ENCODE measurements at places on chromosomes 12 and 14.

DNA sequence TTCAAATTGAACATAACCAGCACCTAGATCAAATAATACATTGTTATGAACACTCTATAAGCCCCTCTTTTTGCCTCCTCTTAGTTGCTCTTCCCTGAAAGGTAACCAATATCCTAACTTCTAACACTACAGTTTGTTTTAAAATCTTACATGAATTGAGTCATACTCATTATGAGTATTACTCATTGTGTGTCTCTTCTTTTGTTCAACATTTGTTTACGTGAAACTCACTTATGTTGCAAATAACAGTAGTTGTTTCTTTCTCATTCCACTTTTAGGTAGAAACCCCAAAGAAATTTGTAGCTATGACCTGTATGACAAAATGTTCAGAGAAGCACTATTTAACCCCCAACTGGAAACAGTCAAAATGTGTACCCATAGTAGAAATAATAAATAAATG lies 6.6 kb downstream of the LRRC9 start:
- no peak for DNase-seq

- DNase-seq = no peak
These were observed 6.1 kb upstream of the ASIC1 start for GRCh38 chr12:50051101-50051806.

GRCh38 chr14:103719751-103720150 lies 4.1 kb downstream of the ZFYVE21 start:
- DNase-seq = no peak

DNA sequence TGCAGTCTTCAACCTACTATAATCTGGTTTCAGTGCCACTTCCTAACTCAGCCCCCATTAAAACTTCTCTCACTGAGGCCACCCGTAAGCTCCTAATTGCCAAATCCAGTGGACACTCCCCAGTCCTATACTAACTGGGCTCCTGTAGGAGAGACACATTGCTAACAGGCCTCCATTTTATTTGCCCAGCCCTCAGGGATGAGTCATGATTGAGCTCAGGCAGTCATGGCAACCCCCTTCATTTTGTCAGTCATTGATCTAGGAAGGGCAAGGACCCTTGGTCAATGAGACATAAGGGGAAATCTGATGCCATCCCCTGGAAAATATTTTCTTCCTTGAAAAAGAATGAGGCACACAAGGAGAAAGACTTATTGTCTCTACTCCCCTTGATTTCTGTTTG lies 70.1 kb upstream of the HIF1A start:
- DNase-seq = no peak

DNA sequence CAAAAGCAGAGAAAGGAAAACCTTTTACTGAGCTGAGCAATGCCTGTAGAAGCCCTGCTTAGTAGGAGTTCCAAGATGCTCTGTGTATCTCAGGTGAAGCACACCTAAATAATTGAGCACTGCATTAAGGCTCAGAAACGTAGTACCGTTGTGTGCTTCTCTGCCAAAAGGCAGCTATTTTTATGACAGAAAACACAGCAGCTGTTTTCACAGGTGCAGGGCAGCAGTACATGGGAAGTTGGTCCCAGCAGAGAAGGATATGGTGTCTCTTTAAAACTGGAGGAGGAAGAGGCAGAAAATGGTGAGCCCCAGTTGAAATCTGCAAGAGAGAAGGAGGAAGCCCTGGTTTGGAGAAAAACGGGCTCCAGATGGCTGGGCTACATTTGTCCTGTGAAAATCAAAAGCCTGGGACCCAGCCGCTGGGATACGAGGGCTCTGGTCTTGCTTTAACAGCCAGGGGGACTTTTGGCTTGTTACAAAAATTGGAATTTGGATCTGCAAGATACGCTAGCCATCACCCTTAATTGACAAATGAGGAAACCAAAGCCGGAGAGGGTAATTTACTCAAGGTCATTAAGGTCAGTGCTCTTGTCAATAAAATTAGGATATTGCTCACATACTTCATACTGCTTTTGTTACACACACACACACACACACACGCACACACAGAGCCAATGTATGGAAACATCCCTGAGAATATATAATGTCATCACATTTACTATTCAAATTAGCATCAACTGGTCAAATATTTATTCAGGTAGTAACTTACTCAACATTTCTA lies 27.3 kb downstream of the SPRING1 start:
- no peak for DNase-seq

DNA sequence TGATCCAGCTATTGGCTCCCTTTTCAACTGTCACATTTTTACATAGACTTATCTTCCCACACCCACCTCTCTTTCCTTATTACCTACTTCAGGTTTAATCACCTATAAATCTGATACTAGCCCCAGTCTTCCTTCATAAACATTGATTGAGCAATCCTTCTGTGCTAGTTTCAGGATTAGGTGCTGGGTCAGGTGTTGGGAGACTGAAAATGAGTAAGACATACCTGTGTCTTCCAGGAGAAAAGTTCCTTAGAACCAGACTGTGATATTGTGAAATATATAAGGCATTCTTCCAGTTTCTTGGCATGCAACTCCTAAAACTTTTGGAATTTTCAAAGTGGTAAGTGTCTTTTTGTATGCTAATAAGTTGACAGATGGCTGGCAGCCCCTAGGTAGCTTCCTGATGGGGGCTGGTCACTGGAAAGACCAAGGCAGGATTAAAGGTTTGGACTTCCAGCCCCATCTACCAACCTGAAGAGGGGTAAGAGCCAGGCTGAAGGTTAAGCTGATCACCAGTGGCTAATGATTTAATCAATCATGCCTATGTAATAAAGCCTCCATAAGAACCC lies 4.6 kb downstream of the ANO6 start:
- no peak for DNase-seq

DNA sequence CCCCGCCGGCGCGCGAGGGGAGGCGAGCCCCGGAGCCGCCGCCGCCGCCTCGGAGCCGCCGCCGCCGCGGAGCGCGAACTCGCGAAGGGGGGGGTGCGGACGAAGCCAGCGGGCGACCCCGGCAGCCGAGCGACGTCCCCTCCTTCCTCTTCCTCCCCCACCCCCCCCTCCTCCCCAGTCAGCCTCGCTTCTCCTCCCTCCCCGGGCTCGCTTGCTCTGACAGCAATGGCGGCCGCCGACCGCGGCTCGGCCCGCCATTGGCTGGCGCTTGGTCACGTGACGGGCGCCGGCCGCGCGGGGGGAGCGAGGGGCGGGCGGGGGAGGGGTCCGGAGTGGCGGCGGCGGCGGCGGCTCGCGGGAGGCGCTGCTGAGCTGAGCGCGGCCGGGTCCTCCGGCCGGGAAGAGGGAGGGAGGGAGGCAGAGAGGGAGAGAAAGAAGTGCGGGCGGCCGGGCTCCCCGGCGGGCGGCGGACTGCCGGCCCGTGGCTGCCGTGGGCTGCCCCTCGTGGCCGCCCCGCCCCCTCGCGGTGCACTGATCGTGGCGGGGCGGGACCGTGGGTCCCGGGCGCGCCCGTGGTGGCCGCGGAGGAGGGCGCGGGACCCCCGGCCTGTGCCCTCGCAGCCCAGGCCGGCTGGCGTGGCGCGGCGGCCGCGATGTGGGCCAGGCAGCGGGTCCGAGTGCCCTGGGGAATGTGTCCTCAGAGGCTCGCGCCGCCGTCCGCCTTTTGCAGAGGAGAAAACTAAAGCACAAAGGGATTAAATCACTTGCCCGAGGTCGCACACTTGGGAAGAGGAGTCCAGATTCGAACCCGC lies at the start of gene MED13L:
Gene MED13L (minus strand): TSS at position 227 of the 812 bp plus-strand sequence. CDS start 562 bp downstream, outside the sequence.
- peak; percentile 88 for DNase-seq

DNA sequence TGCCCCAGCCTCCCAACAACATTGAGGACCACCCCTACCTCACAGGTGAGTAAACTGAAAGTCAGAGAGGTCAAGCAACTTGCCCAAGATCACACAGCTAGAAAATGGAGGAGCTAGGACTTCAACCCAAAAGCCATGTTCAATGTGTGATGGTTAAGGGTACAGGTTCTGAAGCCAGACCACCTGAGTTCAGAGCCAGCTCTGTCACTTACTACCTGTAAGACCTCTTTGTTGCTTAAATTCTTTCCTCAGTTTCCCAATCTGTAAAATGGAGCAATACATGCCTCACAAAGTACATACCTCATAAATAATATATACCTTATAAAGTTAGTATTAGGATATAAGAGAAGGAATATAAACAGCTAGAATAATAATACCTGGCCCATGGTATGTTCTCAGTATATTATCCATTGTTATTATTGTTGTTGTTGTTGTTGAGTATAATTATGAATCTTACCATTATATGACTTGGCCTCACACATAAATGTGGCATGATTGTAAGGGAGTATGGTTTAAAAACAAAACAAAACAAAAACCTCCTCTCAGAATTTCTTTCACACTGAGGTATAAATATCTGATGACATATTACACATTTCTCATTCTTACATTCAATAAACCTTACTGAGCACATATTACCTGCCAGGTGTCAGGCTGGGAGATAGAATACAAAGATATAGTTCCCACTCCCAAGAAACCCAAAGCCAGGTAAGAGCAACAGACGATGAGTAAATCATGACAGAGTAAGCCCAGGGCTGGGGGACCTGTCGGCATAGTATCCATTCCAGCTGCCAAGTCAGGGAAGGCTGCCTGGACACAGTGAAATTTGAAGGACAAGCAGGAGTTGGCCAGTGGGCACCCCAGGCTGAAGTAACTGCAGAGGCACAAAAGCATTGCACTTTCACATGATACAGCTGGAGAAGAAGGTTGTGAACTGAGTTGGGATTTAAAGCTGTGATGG lies 19.6 kb downstream of the CMKLR1 start:
- no peak for DNase-seq

- DNase-seq = no peak
These were observed 4.8 kb downstream of the FAM222A start for GRCh38 chr12:109718390-109718789.

DNA sequence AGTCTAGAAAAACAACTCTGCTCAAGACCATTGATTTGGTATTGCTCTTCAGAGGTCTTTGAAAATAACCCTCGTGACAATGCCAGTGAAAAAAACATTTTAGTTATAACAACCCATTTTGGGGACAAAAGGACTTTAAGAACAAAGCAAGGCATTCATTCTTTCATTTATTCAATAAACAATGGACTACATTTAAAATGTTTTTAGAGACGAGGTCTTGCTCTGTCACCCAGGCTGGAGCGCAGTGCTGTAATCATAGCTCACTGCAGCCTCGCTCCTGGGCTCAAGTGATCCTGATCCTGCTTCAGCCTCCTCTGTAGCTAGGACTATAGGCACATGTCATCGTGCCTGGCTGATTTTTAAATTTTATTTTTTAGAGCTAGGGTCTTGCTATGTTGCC lies 7.7 kb upstream of the KICS2 start:
- no peak for DNase-seq

DNA sequence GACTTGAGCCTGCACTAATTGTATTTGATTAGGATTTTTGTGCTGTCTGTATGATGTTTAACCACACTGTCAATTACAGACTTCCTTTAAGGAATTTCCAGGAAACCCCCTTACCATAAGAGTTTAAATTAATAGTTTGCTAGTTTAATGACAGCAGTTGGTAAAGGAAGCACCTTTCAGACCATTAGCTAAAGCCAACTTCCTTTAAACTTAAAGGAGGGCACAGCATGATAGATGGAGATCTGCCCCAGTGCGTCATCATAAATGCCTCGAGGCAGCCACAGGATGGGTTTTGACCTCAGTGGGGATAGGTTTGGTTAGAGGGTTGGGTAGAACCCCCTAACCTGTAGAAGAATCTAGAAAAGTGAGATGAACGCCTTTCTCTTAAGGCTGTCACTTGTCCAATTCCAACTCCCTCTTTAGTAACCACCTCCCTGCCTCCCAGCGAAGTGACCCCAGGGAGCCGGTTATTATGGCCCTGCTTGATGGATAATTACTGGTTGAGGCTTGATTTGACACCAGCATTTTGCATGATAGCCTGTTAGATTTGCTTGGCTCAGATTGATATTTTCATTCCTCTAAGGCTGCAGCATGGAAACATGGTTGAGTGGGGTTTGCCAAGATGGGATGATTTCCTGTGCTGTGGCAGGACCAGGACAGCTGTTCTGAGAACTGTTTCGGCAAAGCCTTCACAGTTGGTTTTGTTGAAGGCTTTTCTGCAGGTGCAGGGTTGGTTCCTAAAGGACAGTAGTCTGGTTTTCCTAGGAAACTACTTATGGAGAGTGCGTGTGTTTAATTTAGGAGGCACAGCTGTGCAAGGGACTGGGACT lies 62.7 kb downstream of the CHST11 start:
- DNase-seq = no peak

- no peak for DNase-seq
These were observed 402.3 kb downstream of the NUAK1 start for GRCh38 chr12:105736498-105736897.
